H9 (cell line): ENCODE measurements at places on chromosomes 4 and X. TPM values are rescaled to one million over a fixed set of nuclear protein-coding genes. Genes with fewer than 3 reads are reported as not detected.
A peak's percentile ranks its signal among the peaks of the same experiment; 100 is the strongest.

The KIAA1210 gene
- not detected in 2 replicates for total RNA-seq

The AKAP14 gene
- not detected in 2 replicates for total RNA-seq

The KLHL15 gene
- total RNA-seq = 18.7 and 19.0 TPM in 2 replicates

The CENPVL2 gene
- 2.8 TPM in 2 replicates for total RNA-seq

The AFF2 gene
- total RNA-seq = 14.6 and 15.7 TPM in 2 replicates

The TRIM75 gene
- total RNA-seq = not detected in 2 replicates

The AREG gene
- 0.24 and 0.28 TPM in 2 replicates for total RNA-seq

The TBC1D8B gene
- total RNA-seq = 2.6 TPM in 2 replicates

The SLC7A11 gene
- total RNA-seq = 19.3 and 19.8 TPM in 2 replicates

The HMX1 gene
- total RNA-seq = 0.26 and 0.31 TPM in 2 replicates

DNA sequence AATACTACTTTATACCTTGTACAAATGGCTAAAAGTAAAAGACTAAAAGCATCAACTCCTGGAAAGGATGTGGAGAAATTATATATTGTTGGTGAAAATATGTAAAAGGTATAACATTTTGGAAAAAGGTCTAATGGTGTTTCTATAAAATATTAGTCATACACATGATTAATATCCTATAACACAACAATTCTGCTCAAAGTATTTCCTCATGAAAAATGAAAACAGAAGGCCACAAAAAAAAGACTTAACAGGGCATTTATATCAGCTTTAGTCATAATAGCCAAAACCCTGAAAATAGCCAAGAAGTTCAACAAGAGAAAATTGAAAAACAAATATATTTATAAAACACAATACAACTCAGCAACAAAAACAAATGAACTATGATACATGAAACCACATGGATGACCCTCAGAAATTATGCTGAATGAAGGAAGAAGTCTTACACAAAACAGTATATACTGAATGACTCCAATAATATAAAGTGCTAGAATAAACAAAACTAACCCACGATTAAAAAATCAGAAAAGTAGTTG, 38.8 kb downstream of the TBCK start:
- H3K36me3 ChIP-seq = peaks cover 5% of the 10 kb centered on the region; the same call in 2 of the 3 replicates
- no peak overlapping the region for H3K27ac ChIP-seq
- no peaks in the 10 kb centered on the region for H3K27me3 ChIP-seq
- H3K4me3 ChIP-seq = no peak overlapping the region
- no peaks in the 10 kb centered on the region for H3K4me1 ChIP-seq

GRCh38 chr4:44725726-44726037, 674 bp downstream of the GNPDA2 start:
- peak overlapping the region; percentile 91 for H3K4me3 ChIP-seq
- H3K27ac ChIP-seq = no peak overlapping the region
- no peak for DNase-seq
- H3K36me3 ChIP-seq = no peaks in the 10 kb centered on the region
- no peaks in the 10 kb centered on the region for H3K4me1 ChIP-seq

GRCh38 chrX:46715530-46715929, 43.4 kb downstream of the SLC9A7 start:
- H3K36me3 ChIP-seq = peaks cover 4% of the 10 kb centered on the region; the same call in 1 of the 2 replicates
- H3K4me3 ChIP-seq = no peak overlapping the region
- 0 out of 2 replicates have a peak, but pooled peaks cover 2% of the 10 kb centered on the region for H3K4me1 ChIP-seq
- no peak overlapping the region for H3K27ac ChIP-seq
- DNase-seq = no peak
- no peaks in the 10 kb centered on the region for H3K27me3 ChIP-seq

DNA sequence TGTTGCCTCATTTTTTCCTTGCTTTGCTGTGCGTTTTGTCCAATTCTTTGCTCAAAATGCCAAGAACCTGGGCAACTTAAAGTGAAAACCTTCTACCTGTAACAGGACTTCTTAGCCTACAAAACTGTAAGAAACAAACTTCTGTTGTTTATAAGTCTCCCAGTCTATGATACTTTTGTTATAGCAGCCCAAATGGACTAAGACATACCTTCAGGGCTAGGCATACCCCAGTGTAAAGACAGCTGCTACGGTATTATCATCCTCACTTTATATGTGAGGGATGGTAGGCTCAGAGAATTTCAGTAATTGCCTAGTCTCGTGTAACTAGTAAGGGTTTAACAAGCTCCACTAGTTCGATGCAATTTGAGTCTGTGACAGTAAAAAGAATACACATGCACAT, 6.0 kb upstream of the OPHN1 start:
- H3K27ac ChIP-seq = no peak overlapping the region
- no peak for DNase-seq
- H3K4me1 ChIP-seq = no peaks in the 10 kb centered on the region
- peaks cover 4% of the 10 kb centered on the region; the same call in 1 of the 2 replicates for H3K36me3 ChIP-seq

DNA sequence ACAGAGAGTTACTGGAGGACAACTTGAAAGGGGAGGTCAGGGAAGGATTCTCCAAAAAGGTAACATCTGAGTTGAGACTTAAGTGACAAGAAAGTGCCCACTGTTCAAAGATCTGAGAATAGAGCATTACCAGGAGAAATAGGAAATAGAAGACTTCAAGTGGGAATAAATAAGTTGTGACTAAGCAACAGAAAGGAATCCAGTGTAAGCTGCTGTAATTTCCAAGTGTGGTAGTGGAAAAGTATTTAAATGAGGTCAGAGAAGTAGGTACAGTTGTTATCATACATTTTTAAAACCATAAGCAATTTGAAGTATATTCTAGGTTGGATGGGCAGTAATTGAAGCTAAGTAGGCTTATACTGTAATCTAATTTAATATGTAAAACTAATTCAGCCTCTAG, 211.9 kb downstream of the FBXO8 start:
- no peaks in the 10 kb centered on the region for H3K4me1 ChIP-seq
- no peaks in the 10 kb centered on the region for H3K27me3 ChIP-seq
- no peak overlapping the region for H3K4me3 ChIP-seq
- H3K27ac ChIP-seq = no peak overlapping the region

- H3K4me3 ChIP-seq = peak within 1 kb of the TSS; percentile 79
- H3K36me3 ChIP-seq = no peaks in the 10 kb centered on the region
- peak; percentile 74 for DNase-seq
- no peaks in the 10 kb centered on the region for H3K27me3 ChIP-seq
- H3K4me1 ChIP-seq = no peaks in the 10 kb centered on the region
These were observed at the start of gene CFAP47 for GRCh38 chrX:35919536-35920309. Gene CFAP47 (plus strand): TSS chrX:35919734. CDS start chrX:35919800, 66 bp downstream.

DNA sequence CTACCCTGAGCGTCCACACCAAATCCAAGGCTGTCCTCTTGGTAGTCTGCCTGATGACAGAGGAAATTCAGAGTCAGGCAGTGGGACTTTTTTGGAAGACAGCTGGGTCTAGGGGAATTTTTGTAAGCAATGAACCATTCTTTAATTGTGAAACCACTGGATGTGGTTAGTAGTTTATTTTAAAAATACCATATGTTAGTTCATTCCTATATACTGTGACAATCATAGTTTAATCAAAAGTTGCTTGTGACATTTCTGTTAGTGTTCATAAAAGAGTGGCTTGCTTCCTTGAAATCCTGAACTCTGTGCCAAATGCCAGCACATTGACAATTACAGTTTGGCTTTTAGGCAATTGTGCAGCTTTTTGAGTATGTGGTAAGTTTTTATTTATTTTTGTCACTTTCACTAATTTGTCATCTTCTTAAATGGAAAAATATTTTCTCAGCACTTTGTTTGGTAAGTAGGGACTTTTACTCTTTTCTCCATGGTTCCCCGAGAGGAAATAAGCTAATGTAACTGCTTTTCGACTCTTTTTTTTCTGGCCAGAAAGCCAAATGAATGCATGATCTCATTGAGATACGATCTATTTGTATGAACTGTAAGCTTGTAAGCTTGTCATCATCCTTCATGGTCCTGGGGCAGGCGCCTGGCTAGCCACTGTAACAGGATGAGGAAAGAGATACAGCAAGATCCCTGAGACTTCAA, 72.6 kb upstream of the SLC4A4 start:
- no peak overlapping the region for H3K27ac ChIP-seq
- peaks cover 3% of the 10 kb centered on the region; the same call in 1 of the 2 replicates for H3K4me1 ChIP-seq
- no peak overlapping the region for H3K4me3 ChIP-seq
- DNase-seq = no peak

GRCh38 chrX:14300376-14300775, 229.0 kb upstream of the GLRA2 start:
- DNase-seq = no peak
- no peak overlapping the region for H3K4me3 ChIP-seq
- H3K36me3 ChIP-seq = no peaks in the 10 kb centered on the region; the same call in 1 of the 3 replicates
- no peak overlapping the region for H3K27ac ChIP-seq

GRCh38 chrX:10533696-10534365, 86.6 kb downstream of the MID1 start:
- H3K27me3 ChIP-seq = no peaks in the 10 kb centered on the region
- H3K4me3 ChIP-seq = no peak overlapping the region
- no peaks in the 10 kb centered on the region for H3K36me3 ChIP-seq
- peaks cover 5% of the 10 kb centered on the region; the same call in 1 of the 2 replicates for H3K4me1 ChIP-seq

- no peak for DNase-seq
- H3K36me3 ChIP-seq = no peaks in the 10 kb centered on the region
These were observed 29.9 kb downstream of the CLRN2 start for GRCh38 chr4:17544831-17545234.

- H3K4me1 ChIP-seq = no peaks in the 10 kb centered on the region
- DNase-seq = no peak
- no peaks in the 10 kb centered on the region for H3K27me3 ChIP-seq
- H3K4me3 ChIP-seq = no peak overlapping the region; the same call in 2 of the 3 replicates
- H3K36me3 ChIP-seq = no peaks in the 10 kb centered on the region; the same call in 2 of the 3 replicates
These were observed 116.2 kb downstream of the SLC2A9 start for GRCh38 chr4:9904976-9905587.

GRCh38 chrX:15055146-15055930, 182.1 kb downstream of the MOSPD2 start:
- H3K4me1 ChIP-seq = no peaks in the 10 kb centered on the region
- no peak for DNase-seq
- H3K27ac ChIP-seq = no peak overlapping the region
- no peaks in the 10 kb centered on the region for H3K27me3 ChIP-seq

DNA sequence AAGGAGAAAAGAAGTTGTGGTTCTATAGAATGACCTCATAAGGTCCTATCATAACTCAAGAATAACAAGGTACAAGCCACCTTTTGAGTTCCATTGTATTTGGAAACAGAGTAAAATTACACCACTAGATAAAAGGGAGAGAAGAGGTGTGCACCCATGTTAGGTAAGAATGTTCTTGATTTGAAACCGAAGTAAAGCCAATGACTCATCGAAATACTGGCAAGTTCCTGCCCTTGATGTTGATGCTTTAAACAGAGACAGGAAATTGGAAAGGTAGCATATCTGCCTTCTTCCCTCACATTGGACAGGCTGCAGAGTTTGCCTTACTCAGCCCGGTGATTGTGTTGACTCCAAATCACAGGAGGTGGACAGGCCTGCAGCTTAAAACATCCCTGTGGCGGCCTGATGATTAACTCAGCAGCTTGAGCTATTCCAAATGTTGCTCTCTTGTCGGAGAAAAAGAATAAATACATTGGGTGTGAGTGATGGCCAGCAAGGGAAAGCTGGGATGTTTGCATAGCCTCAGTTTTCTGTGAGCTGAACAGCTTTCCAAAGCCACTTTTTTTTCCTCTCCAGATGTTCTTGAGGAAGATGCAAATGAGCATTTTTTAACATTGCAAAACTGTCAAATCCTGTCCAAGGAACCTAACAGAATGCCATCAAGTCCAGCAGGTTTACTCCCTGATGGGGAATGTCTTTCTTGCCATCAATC, 321.1 kb downstream of the NKX6-1 start:
- DNase-seq = no peak
- no peaks in the 10 kb centered on the region for H3K4me1 ChIP-seq
- H3K4me3 ChIP-seq = no peak overlapping the region
- no peaks in the 10 kb centered on the region for H3K36me3 ChIP-seq
- no peaks in the 10 kb centered on the region for H3K27me3 ChIP-seq
- no peak overlapping the region for H3K27ac ChIP-seq

GRCh38 chr4:2939383-2940243, 23.6 kb downstream of the NOP14 start:
- H3K4me1 ChIP-seq = no peaks in the 10 kb centered on the region
- no peak for DNase-seq
- H3K27ac ChIP-seq = no peak overlapping the region
- no peak overlapping the region for H3K4me3 ChIP-seq
- H3K27me3 ChIP-seq = no peaks in the 10 kb centered on the region
- peaks cover 49% of the 10 kb centered on the region; the same call in 2 of the 3 replicates for H3K36me3 ChIP-seq

- no peaks in the 10 kb centered on the region for H3K36me3 ChIP-seq
- H3K27ac ChIP-seq = peak overlapping the region; percentile 97
- H3K4me3 ChIP-seq = peak overlapping the region; percentile 98
- peaks cover 4% of the 10 kb centered on the region; the same call in 1 of the 2 replicates for H3K4me1 ChIP-seq
- no peaks in the 10 kb centered on the region; the same call in 1 of the 2 replicates for H3K27me3 ChIP-seq
These were observed 3.3 kb downstream of the KLF3 start for GRCh38 chr4:38667085-38667893.

DNA sequence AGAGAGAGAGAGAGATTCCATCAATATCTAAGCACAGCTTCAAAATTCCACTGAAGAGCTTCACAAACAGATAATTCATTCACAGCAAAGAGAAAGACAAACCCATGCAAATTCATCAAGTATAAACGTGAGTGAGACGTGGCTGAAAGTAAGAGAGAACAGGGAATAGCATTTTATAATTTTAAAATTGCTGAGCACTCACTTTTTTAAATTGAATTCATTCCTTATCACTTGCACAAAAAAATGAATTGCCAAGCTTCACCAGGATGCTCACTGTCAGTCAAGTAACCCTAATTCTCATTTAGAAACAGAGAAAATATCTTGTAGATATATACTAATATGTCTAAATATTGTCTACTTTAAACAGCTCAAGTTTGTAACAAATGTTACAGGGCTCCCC, 40.5 kb downstream of the BMP3 start:
- no peak overlapping the region for H3K4me3 ChIP-seq
- no peak overlapping the region for H3K27ac ChIP-seq
- H3K27me3 ChIP-seq = no peaks in the 10 kb centered on the region
- no peaks in the 10 kb centered on the region for H3K36me3 ChIP-seq
- no peaks in the 10 kb centered on the region for H3K4me1 ChIP-seq

GRCh38 chr4:91434631-91435030, 869.1 kb upstream of the GRID2 start:
- no peak for DNase-seq
- H3K4me1 ChIP-seq = no peaks in the 10 kb centered on the region
- H3K27ac ChIP-seq = no peak overlapping the region
- H3K36me3 ChIP-seq = peaks cover 4% of the 10 kb centered on the region; the same call in 2 of the 3 replicates
- no peak overlapping the region for H3K4me3 ChIP-seq

DNA sequence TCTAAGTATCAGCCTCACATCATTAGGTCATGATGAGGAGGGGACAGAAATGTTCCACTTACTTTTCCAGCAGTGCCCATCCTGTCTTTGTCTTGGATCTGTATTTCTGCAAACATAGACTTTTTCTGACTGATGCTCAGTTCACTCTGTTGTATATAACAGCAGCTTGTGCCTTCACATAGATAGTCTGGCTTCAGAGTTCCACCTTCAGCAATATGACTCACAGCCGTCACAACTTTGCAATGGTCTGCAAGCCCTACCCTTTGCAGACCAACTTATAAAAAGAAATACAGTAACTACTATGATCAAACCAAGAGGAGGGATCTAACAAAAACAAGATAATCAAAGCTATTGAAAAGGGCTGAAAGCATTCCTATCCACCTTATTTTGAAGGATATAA, at the start of gene ADH7:
ADH7 (minus strand) TSS at position 189 of the 400 bp plus-strand sequence; CDS start at position 80, 109 bp downstream.
- H3K36me3 ChIP-seq = no peaks in the 10 kb centered on the region
- H3K27ac ChIP-seq = no peak within 1 kb of the TSS
- H3K27me3 ChIP-seq = no peaks in the 10 kb centered on the region
- H3K4me1 ChIP-seq = no peaks in the 10 kb centered on the region

- H3K4me3 ChIP-seq = no peak overlapping the region
- no peak overlapping the region for H3K27ac ChIP-seq
- H3K27me3 ChIP-seq = no peaks in the 10 kb centered on the region
- peaks cover 6% of the 10 kb centered on the region; the same call in 1 of the 2 replicates for H3K4me1 ChIP-seq
- H3K36me3 ChIP-seq = peaks cover 1% of the 10 kb centered on the region
These were observed 37.6 kb upstream of the HPGD start for GRCh38 chr4:174559894-174560293.

GRCh38 chrX:137695417-137695816, 129.5 kb downstream of the ZIC3 start:
- no peaks in the 10 kb centered on the region for H3K27me3 ChIP-seq
- no peak overlapping the region for H3K4me3 ChIP-seq
- no peak for DNase-seq
- no peaks in the 10 kb centered on the region; the same call in none of the 2 replicates for H3K4me1 ChIP-seq
